ENCODE measurements at places on chromosomes 2 and 18. TPM values are rescaled to one million over a fixed set of nuclear protein-coding genes. Genes with fewer than 3 reads are reported as not detected.

DNA sequence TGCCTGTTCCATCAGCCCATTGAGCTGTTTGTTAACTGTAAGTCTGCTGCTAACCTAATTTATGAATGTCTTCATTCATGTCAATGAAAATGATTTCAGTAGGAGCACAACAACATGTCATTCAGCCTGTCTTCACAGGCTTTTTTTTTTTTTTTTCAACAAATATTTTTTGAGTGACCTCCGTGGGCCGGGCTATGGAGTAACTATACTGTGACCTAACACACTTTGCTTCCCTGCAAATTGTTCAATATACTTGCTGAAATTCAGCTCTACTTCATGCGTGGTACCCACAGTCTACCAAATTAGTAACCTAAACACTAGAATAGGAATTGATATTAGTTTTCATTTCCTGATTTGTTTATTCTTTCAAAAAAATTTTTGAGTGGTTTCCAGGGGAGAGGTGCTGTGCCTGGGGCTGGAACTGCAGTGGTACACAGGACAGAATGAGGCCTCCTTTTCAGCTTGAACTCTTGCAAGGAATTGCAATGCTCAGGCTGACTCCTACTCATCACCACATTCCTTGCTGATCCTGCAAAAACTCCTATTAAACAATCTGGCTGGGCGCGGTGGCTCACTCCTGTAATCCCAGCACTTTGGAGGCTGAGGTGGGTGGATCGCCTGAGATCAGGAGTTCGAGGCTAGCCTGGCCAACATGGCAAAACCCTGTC lies 87.1 kb downstream of the CDH20 start:
- no peaks in the 10 kb centered on the region for H3K36me3 ChIP-seq
- no peak overlapping the region for H3K27ac ChIP-seq
- no peaks in the 10 kb centered on the region for H3K4me1 ChIP-seq
- no peak overlapping the region for H3K4me3 ChIP-seq
- no peak for DNase-seq

DNA sequence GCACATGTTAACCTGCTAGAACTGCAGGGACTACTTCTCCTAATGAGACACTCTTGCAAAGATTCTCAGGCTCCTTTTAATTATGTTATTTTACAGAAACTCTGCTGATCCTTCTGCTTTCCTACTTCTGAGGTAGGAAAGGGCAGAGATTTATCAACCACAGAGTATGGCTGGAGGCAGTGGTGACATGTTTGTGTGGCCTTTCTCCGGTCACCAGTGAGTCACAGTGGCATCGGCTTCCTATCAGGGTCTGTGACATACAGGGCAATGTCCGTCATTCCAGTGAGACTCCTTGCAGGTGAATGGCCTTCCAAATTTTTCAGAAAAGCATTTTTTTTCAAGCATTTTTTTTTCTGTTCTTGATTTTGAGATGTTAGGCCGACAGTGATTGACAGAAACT lies 180.7 kb upstream of the LYPD1 start:
- peaks cover 5% of the 10 kb centered on the region for H3K4me1 ChIP-seq
- DNase-seq, result no peak
- no peak overlapping the region for H3K4me3 ChIP-seq

GRCh38 chr2:49616800-49617199 lies 462.5 kb upstream of the FSHR start:
- no peak for DNase-seq
- H3K4me3 ChIP-seq, result no peak overlapping the region
- no peaks in the 10 kb centered on the region for H3K36me3 ChIP-seq
- no peaks in the 10 kb centered on the region for H3K27me3 ChIP-seq
- no peak overlapping the region for H3K27ac ChIP-seq
- H3K4me1 ChIP-seq, result no peaks in the 10 kb centered on the region

- no peaks in the 10 kb centered on the region for H3K36me3 ChIP-seq
- no peak overlapping the region for H3K4me3 ChIP-seq
- no peaks in the 10 kb centered on the region for H3K4me1 ChIP-seq
- DNase-seq, result no peak
- H3K27me3 ChIP-seq, result no peaks in the 10 kb centered on the region
- H3K27ac ChIP-seq, result no peak overlapping the region
Observed at GRCh38 chr18:1371724-1372123, 467.1 kb downstream of the ADCYAP1 start.

DNA sequence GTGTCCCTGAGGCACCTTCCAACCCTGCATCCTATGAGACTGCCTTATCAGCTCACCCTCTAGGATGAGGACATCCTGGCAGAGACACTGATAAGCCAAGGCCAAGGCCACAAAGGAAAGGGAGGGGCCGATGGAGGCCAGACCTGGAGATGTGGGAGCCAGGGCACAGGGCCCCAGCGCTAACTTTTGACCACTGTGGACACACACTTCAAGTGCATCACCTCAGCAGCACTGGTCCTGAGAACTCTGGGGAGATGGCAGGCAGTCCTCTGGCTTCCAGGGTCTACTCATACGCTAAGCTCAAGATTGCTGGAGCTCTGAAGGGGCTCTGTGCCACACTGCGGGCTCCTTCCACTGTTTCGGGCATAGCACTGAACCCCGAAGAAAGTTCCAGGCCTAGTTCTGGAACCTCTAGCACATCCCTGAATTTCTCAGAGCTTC lies 100.2 kb upstream of the ID2 start:
- peaks cover 39% of the 10 kb centered on the region for H3K4me1 ChIP-seq
- H3K36me3 ChIP-seq, result no peaks in the 10 kb centered on the region
- no peak for DNase-seq
- H3K27ac ChIP-seq, result peak overlapping the region; percentile 52

DNA sequence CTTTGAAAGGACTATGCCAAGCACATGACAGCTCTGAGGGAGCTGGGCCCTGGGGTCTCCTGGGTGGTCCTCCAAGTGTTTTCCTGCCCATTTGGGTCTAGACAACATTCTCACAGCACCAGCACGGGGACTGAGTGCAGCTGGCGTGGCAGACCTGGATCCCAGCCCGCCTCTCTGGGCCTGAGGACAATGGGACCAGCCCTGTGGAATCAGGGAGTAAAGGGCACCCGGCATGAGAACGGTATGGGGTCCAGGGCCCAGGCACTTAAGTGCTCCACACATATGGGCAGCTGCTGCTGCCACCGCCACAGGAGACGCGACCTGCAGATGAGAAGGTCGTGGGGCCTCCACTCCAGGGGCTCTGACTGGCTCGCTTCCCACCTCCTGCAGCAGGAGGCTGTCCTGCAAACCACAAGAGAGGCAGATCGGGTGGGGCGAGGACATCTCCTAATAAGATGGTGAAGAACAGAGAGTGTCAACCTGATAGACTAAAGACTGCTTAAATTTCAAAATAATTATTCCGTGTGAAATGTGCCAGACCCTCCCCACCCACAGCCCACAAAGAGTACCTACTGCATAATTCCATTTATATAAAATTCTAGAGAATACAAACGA lies 46.3 kb downstream of the FAM178B start:
- no peaks in the 10 kb centered on the region for H3K4me1 ChIP-seq
- DNase-seq, result no peak
- H3K4me3 ChIP-seq, result no peak overlapping the region
- no peaks in the 10 kb centered on the region for H3K27me3 ChIP-seq
- no peaks in the 10 kb centered on the region for H3K36me3 ChIP-seq
- H3K27ac ChIP-seq, result no peak overlapping the region

DNA sequence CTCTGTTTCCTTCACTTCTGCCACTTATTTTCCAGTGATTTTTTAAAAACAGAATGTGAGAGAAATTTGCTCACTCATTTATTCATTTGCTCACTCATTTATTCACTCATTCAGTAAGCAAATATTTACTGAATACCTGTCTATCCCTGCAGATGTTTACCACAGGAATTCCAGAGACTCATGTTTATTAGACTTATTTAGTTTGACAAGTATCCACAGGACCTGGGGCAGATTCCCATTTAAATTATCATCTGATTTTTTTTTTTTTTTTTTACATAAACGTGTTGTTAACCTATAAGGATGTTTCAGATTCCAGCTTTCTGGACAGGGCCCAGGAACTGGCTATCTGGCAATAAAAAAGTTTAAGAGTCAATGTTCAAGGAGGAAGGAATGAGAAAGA lies 175.1 kb upstream of the ERBB4 start:
- no peaks in the 10 kb centered on the region for H3K36me3 ChIP-seq
- no peaks in the 10 kb centered on the region for H3K4me1 ChIP-seq
- H3K4me3 ChIP-seq, result no peak overlapping the region
- no peaks in the 10 kb centered on the region for H3K27me3 ChIP-seq
- no peak for DNase-seq
- no peak overlapping the region for H3K27ac ChIP-seq

- H3K36me3 ChIP-seq, result no peaks in the 10 kb centered on the region
- H3K4me1 ChIP-seq, result no peaks in the 10 kb centered on the region
- no peak overlapping the region for H3K4me3 ChIP-seq
- H3K27me3 ChIP-seq, result no peaks in the 10 kb centered on the region
- H3K27ac ChIP-seq, result no peak overlapping the region
Observed at GRCh38 chr2:112465382-112465781, 16.6 kb upstream of the TTL start.

DNA sequence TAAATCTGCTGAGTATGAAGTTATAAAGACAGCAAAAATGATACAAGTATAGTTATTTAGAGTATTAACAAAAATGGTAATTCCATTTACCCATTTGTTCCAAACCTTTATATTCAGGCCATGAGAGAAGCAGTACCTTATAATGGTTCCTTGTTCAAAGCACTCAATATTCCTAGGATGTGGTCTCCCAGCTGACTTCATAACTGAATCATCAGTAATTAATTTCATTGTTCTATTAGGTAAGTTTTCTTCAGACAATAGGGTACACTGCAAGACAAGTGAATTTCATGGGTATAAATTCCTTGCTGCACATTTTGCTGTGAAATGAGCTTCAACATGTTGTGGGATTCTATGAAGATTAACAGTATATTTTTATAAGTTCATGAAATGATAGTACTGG lies 550.8 kb upstream of the ZEB2 start:
- H3K4me3 ChIP-seq, result no peak overlapping the region
- H3K27ac ChIP-seq, result no peak overlapping the region
- H3K4me1 ChIP-seq, result peaks cover 11% of the 10 kb centered on the region

The OSR1 gene
- total RNA-seq, result 55.7 TPM

The INPP5D gene
- 7.0 TPM for total RNA-seq

The RESP18 gene
- total RNA-seq, result not detected

The ABHD3 gene
- total RNA-seq, result 8.4 TPM

The KCTD18 gene
- 11.9 TPM for total RNA-seq

The POTEC gene
- total RNA-seq, result not detected
